Activated CD4-positive, alpha-beta T cell treated with anti-CD3 and anti-CD28 coated beads for 1 hour (primary cell): ENCODE measurements at places on chromosomes 2 and 18.

DNA sequence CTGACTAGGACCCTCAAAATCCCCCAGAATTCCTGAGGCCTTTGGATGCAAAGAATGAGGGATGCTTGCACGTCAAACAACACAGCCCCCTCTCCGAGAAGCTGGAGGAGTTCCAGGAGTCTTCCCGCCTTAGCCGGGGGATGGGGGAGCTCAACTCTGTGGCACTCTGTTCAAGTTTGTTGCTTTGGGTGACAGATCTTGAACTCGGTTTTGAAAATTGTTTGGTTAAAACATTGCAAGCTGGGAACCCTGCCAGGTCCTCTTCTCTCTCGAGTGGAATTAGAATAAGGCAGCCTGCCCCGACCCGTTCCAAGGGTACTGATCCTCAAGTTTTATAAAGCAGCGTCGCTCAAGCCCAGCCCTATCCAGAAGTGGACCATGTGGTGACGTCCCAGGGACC, 244.1 kb downstream of the LOXHD1 start:
- no peak for DNase-seq

- DNase-seq: no peak
Measured at GRCh38 chr18:39019989-39020388, 1454.4 kb upstream of the CELF4 start.

GRCh38 chr2:219385958-219386520, 1.7 kb downstream of the DNPEP start:
- DNase-seq: no peak

GRCh38 chr2:74632209-74632938, 15.8 kb downstream of the M1AP start:
- DNase-seq: no peak

GRCh38 chr2:42944779-42945415, 152.5 kb upstream of the HAAO start:
- DNase-seq: no peak

DNA sequence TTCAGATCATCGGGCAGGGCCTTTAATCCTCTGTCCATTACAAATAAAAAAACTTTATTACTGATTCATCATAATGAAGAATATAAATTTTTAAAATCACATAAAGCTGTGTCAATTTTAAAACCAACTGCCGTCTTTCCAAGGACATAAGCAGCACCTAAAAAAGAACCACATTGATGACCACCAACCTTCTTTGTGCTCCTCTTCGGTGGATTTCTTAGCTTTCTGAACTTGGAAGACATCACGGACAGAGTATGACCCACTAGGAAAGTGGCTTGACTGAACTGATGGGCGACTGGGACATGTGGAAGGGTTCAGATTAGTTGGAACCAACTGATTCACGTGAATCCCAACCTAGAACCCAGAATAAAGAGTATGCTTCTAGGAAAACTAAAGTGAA, 68.9 kb downstream of the EIF5B start:
- no peak for DNase-seq

DNA sequence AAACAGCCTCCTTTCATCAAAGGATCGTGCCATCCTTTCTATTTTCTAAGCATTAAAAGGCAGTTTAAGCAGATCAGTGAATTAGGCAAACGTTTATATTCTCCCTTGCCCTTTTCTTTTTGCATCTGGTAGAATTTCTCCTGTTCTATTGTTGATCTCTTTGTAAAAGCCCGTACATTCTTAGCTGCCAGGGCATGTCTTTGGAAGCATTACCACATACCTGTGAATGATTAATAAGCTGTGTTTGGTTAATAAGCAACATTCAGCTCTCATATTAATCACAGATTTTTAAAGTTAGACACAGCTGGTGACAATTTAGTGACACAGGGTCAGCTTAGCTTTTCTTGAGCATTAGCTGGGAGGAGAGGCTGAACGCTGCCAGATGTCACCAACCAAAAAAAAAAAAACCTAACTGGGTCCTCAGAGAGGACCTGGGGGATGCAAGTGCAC, 33.8 kb upstream of the CYP1B1 start:
- DNase-seq: no peak

DNA sequence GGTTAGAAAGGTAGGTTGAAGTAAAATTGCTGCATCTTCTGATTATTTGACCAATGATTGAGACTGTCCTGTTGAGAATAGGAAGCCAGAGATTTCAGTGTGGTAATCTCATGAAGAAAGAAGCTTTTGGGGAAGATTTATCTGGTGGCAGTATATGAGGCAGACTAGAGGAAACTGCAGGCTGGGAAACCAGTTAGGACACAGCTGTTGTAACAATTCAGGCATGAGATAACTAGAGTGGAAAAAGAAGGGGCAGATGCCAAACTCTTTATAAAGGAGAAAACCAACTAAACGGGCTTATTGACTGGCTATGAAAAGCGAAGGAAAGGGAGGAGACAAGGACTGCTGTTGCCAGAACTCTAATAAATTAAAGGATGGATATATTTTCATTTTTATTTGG, 155.6 kb downstream of the TTC27 start:
- DNase-seq: no peak

DNA sequence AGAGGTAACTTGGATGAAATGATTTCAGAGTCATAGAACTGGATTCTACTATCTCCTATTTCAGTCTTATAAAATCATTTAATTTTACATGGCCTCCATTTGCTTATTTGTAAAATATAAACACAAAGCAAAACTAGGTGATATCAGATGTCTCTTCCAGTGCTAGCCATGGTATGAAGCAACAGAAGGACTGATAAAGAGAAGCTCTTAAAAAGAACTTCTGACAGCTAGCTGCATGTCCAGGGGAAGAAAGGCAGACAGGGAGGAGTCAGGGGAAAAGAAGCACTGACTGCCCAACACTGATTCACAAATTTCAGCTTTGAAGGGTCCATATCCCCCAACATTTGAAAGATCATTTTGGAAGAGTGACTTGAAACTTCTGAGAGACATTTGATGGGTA, 6.4 kb downstream of the SLC8A1 start:
- no peak for DNase-seq

DNA sequence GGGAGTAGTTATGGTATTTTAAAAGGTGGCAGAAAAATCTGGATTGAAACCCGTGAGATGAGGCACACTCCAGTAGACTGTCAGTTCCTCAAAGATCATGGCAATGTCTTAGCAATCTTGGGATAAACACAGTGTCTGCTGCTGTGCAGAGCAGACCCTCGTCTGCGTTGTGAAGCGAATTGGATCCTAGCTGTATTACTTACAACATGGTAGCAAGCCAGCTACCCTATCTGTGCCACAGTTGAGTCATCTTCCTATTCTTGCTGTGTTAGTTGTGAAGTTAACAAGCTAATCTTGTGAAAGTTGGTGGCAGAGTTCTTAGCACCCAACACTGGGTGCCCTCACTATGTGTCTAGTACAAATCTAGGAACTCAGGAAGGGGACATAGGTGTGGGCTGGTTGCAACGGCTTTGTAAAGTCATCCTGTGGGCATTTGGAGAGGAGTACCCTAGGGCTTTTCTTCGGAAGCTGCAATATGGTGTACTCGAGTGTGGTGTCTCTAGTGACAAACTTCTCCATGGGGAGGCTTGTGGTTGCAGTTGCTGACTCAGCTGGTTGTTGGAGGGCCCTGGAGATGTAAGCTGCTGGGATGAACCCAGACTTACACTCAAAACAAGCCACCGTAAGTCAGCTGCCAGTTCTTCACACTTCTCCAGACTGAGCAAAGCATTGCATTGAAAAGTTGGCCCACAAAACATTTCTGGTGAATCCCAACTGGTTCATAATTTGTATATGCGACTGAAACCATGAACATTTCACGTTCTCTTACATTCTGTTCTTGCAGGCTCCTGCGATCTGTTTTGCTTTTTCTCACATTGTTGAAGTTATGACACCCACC, 61.5 kb downstream of the ADCYAP1 start:
- no peak for DNase-seq

- no peak for DNase-seq
Measured at GRCh38 chr18:59068276-59069071, 71.2 kb upstream of the SEC11C start.

DNA sequence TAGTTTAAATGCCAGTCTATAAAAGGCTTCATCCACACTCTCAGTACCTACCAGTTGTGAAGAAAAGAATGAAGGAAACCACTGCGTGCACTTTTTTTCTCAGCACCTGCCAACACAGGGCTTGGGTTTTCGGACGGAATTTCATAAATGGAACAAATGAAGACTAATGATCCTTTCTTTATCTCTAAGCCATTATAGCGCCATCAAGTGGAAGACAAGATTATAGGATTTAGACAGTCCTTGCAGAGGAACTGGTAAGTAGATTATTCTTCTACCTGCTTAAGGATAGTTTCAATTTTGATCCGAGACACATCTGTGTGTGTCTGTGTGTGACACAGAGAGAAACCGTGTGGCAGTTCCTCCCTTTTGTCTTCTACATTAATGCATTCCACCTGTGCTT, 245.6 kb downstream of the NRXN1 start:
- DNase-seq: no peak

DNA sequence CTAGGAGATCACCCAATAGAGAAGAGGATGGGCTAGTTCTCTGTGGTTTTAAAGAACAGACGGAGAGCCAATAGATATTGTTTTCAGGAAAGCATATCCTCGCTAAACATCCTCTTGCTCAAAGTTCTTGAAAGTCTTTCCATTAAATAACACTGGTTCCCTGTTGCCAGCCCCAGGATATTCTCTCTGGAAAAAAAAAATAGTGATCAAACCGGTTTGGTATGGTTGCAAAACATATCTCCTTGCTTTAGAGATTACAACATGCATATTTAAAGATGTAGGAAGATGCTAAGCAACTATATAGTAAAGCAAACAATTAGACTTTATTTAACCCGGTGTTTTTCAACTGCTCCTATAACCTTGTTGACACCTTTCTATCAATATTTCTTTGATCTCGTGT, 211.4 kb downstream of the CMPK2 start:
- no peak for DNase-seq

- DNase-seq: no peak
Measured at GRCh38 chr2:34480366-34480765, 881.3 kb upstream of the FAM98A start.

DNA sequence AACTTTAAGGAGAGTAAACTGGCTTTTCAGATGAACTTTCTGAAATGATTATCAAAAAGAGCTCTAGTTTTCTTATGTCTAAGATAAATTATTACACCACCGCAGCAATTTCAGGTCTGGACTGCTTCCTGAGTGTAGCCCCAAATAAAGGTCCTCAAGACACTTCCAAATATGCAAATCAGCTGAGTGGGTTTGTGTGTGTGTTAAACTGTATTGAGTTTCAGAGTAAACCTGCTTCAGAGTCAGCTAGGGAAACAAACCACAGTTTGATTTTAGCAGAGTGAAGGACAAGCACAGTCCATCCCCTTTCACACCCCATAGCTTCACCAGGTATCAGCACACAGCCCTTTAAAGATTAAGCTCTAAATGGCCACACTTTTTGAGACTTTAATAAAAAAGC, 168.7 kb downstream of the NRXN1 start:
- DNase-seq: no peak

DNA sequence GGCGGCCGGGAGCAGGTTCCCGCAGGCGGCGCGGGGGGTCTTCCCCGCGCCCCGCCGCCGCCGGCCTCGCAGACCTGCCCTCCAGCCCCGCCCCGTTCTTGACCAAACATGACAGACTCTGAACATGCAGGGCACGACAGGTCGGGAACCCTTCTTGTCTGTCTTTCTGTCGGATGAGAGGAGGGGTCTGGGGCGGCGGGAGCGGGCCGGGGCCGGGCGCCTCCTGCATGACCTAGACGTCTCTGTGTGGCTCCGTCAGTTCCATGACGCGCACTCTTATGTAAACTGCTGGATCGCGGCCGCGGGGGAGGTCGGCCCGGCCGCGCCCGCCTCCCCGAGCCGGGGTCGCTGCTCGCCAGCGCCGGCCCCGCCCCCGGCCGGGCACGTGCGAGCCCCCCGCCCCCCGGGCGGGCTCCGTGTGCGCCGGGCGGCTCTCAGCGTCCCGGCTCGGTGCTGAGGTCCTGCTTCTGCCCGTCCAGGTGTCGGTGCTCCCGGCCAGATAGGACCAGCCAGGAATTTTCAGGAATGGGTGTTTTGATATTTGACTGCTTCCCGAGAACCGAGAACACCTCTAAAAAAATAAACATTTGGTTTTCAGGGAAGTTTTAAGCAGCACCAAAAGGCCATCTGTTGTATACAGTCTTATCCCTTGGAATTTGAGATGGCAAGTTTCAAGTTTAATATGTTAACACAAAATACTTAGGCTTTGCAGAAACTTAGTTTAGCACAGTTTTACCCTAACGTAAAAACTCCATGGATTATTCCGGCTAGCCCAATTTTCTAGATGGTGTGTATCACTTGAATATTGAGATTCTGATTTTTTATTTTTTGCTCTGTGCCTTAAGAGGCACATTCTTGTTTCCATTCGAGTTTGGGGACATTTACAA, 733 bp downstream of the ZC3H6 start:
- DNase-seq: peak; percentile 76
